ENCODE measurements at places on chromosomes 3 and 15.

- no peak for DNase-seq
These were observed 25.9 kb downstream of the SNX33 start for GRCh38 chr15:75673426-75674235.

GRCh38 chr15:101067660-101068522 is 148.7 kb downstream of the LRRK1 start:
- no peak for DNase-seq

- no peak for DNase-seq
These were observed 147.7 kb upstream of the ICE2 start for GRCh38 chr15:60626669-60627068.

DNA sequence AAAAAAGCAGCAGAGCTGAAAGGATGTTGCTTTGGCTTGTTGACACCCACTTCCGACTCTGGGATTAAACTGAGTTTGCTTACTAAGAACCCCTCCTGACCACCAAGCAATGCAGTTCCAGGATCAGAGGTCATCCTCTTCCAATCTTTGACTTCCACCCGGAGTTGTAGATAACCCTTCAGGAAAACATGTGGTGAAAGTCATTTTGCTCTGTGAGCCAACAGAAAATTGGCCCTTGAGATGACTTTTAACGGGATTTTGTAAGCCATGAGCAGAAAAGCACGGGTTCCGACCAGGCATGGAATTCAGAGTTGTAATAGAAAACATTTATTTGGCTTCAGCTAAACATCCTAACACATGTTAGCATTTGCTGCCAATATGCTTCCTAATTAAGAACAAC is 171.6 kb upstream of the NR2F2 start:
- DNase-seq, result no peak

DNA sequence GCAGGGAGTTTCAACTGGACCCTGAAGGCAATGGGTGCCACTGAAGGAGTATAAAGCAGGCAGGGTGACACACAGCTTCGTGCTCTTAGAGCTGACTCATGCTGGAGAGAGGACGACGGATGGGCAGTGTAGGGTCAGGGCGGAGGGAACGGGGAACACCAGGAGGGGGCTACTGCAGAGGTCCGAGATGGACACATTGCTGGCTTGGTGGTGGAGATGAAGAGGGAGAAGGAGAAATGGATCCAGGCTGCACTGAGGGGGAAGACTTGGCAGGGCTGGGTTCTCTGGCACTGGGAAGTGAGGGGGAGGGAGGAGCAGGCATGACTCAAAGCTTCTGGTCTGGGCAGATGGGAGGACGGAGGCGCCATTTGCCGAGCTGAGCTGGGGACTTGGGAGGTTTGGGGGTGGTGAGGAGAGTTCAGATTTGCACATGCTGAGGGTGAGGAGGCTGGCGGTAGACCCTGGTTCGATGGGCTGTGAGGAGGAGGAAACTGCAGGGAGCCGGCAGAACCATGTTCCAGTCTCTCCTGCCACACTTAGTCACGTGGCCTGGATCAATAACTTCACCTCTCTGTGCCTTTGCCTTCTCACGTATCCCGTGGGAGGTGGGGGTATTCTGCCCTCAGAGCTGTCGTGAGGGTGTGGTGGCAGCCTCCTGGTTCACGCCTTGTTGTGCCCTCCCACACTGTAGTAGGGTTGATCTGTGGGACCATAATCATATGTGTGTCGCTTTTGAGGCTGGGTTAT is 4.6 kb upstream of the KCTD6 start:
- no peak for DNase-seq

GRCh38 chr3:134313847-134314587 is 60.2 kb downstream of the AMOTL2 start:
- no peak for DNase-seq

DNA sequence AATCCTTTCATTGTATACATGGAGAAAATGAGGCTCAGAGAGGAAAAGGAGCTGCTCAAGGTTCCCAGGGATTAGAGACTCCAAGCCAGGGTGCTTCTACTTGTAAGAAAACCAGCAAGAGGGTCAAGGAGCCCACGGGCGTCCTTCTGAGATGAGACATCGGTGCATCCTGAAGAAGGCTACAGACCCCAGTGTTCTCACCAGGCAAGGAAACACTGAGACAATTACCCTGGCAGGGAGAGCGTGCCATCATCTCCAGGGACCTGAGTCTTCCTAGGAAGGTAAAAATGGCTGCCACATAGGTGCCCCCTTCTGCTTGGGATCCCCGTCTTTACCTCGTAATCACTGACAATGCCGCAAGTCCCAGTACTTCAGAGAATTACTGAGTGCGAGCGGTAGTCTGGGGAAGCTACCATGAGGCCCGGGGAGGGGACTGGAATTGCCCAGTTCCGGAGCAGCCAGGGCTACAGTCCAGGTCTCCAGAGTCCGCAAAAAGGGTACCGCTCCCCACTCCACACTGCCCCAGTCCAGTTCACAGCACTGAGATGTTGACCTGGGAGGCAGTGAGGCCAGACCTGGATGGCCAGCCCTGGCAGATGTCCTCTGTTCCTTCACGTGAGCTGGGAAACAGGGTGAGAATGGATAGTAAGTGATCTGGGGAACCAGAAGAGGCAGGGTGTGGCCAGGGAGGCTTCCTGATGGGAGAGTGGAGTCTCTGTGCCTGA is 164.7 kb upstream of the SMAD3 start:
- no peak for DNase-seq

DNA sequence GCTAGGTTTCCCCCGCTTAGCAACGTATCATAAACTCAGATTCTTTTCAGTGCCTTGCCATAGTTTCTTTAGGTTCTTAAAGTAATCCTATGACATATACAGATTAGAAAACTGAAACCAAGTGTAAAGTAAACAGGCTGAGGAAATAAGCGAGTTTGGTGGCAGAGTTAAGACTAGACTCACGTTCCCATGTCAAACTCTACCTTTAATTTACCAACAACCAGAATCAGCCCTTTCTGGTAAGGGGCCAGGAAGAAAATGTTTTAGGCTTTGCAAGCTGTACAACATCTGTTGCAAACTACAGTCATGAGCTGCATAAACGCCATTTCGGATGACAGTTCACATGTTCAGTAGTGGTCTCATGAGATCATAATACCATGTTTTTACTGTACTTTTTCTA is 128.0 kb upstream of the PRICKLE2 start:
- no peak for DNase-seq

- no peak for DNase-seq
These were observed 140.2 kb downstream of the CACNA2D3 start for GRCh38 chr3:54262541-54262940.
